ENCODE measurements at places on chromosomes 6 and 20.

DNA sequence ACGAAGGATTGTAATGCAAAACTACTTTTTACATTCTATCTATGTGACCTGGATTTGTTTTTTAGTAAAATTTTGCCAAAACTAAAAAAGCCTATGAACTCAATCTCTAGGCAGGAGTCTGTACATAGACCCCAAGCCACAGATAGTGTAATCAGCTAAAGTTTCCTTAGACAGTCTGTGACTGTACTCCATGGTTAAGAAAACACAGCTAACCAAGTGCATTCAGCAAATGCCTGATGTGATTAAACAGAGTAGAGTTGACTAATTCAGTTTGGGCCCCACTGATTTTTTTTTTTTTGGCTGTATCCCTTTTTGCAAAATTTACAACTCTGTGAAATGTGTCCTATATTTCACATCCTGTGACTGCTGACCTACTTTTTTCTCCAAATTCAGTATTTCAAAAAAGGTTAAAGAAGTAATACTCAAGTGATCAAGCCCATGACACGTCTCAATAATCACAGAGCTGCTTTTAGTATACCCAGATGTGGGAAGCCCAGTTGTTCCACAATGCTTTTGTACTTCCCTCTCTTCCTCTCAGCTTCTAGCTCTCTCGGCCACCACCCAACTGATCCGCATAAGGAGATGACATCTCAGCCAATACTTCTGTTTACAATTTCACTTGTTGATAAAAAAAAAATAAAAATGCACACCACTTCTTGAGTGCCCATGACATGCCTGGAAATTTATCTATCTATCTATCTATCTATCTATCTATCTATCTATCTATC, 108.8 kb upstream of the TBX18 start:
- DNase-seq, result no peak

DNA sequence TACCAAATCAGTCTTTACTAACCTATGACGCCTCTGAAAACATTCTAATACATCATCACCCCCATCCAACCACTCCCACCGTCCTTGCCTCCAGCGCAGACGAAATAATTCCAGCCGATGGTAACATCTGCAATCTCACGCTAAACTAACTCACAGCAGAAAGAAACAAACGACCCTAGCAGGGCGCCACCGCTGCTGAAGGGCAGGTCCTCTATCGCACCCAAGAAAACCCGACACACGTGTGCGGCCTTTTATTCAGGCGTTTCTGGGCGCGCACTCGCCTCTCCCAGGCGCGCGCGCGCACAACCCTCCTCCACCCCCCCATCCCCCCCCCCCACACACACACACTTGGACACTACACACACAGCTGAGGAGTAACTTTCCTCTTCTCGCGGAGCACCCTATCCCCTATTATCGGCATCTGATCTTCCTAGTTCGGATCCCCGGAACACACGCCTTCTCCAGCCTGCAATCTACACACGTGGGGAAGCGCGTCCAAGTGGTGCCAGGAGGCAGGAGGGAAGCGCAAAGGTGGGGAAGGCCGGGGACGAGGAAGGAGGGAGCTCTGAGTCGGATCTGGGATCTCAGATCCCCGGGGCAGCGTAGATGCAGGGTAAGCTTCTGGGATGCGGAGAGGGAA, 1.4 kb downstream of the GFOD1 start:
- no peak for DNase-seq

DNA sequence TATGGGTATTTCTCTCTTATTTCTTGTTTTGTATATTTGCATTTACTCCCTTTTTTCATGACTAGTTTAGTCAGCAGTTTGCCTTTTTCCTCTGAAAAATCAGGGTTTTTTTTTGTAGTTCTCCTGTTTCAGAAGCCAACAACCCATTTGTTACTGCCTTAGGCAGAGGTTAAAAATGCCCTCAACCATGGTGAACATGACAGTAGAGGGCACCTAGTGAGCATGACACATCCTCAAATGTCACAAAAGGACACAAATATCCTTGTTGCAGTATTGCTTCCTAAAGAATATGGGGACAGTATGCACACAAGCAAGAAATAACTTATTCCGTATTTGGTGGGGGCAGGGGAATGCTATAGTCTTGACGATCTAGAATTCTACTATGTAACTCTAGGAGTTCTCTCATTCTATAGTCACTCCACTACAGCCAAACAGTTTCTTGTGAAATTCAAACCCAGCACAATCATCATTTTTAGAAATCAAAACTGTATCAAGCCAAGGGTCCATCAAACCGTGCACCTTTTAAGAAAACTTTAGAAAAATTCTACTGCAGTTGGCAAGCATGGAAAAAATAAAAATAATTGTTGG, 47.0 kb downstream of the GOPC start:
- no peak for DNase-seq

DNA sequence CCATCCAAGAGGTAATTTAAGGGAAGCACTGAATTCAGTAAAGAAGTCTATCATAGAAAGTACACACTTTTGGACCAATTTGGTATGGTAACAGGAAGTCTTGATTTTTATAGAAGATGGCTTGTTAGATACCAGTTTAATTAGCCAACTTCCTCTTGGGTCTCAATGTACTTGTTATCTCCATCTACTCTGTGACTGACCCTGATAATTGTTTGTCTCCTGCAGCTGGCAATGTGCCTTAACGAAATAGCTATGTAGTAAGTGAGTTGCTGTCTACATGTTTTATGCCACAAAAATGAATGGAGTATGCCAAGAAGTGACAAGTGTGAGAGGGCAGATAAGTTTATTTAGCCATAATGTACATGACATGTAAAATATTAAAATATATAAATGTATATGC, 410.5 kb upstream of the MAN1A1 start:
- no peak for DNase-seq

GRCh38 chr20:32289661-32290431, 12.4 kb downstream of the KIF3B start:
- no peak for DNase-seq

- DNase-seq, result no peak
Observed at GRCh38 chr6:34810936-34811632, 19.2 kb downstream of the BLTP3A start.

DNA sequence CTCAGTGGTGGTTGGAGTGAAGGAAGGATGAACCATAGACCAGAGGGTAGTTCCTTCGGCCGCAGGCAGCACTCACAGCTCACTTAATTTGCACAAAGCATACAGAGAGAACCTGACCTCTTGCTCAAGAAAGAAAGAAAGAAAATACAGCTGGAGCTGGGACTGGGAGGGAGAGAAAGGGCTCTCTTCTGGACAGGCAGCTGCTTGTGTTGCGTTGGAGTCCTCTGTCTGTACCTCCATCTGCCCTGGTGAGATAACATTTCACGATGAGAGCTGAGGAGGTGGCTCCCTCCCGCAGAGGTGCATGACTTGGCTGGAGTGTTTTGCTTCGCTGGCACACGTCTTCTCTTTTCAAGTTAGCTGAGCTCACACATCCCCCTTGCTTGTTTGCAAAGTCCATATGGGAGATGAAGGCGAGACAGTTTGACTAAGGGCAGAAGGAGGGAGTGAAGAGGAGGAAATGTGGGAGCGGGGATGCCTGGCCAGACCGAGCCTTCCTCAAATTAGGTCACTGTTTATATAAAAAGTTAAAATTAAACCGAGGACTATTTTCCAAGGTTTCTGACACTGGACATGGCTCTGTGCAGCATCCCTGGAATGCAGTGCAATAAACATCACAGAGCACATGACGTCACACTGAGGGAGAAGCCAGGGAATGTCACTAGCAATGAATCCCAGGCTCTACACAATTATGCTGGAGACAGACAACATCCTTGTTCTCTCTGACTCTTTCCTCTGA, 359.4 kb downstream of the CD83 start:
- no peak for DNase-seq

- DNase-seq, result no peak
Observed at GRCh38 chr6:39821742-39822532, 29.8 kb downstream of the DAAM2 start.

DNA sequence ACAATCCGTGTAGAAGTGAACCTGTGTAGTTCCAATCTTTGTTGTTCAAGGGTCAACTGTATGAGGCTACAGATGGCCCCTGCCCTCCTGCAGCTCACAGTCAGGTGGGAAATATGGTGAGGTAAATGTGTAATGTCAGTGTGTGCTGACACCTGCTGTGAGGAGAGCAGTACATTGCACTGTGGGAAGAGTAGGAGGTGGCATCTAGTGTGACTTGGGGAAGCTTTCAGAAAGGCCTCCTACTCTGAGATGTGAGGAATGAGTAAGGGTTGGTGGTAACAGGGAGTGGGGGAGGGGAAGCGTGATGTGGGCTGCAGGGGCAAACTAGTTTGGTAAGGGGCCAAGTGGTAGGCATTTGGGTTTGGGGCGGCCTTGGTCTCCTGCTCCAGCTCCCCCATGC, 188.8 kb downstream of the FARS2 start:
- DNase-seq, result no peak

- no peak for DNase-seq
Observed at GRCh38 chr6:24909241-24910216, 26.2 kb downstream of the RIPOR2 start.

GRCh38 chr20:23289724-23290395, 60.7 kb upstream of the NXT1 start:
- no peak for DNase-seq

- no peak for DNase-seq
Observed at GRCh38 chr6:125340991-125341390, 39.2 kb upstream of the HDDC2 start.

DNA sequence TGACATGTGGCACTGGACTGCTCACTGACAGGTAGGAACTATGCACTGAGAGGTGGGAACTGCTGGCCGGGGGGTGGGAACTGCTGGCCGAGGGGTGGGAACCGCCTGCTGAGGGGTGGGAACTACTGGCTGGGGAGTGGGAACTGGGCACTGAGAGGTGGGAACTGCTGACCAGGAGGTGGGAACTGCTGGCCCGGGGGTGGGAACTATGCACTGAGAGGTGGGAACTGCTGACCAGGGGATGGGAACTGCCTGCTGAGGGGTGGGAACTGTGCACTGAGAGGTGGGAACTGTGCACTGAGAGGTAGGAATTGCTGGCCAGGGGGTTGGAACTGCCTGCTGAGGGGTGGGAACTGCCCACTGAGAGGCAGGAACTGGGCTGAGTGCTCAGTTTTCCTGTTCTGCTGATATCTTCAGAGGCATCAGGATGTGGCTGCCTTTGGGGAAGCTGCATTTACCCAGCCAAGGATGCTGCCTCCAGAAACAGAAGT, 90.2 kb downstream of the THBS2 start:
- no peak for DNase-seq

DNA sequence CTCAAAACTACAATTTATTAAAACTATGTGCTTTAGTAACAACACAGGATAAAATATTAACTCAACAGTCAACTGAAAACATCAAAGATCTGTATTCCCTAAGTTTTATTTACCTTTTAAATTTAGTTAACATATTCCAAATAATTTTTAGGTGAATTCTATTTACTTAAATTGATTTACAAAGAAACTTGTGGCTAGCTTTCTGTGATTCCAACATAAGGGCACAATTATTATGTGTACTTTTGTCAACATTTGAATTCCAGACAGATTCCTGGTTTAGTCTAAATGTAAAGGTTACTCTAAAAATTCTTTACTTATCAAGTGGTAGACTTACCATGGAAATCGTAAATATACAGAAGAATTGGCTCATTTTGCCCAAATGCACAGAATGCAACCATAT, 70.7 kb downstream of the AHI1 start:
- no peak for DNase-seq
